CD4-positive, alpha-beta memory T cell (primary cell): ENCODE measurements at places on chromosomes 3 and 15. TPM values are rescaled to one million over a fixed set of nuclear protein-coding genes. Genes with fewer than 3 reads are reported as not detected.

DNA sequence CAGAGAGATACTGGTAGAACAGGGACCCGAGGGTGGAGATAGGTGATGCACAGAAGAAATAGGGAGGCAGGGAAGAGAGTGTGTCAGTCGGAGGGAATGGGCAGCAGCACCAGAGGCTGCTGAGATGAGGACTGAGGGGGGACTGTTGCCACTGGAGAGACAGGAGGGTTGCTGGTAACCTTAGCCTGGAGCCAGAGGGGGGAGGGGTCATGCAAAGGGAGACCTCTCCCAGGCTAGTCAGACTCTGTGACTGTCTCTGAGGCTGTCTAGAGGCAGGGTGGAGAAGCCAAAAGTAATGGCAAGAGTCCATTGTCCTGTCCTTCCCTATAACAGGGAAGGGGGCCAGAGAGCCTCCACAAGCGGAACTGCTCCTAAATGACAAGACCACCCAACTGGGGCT is 2.1 kb upstream of the DLEC1 start:
- peaks cover 43% of the 10 kb centered on the region for H3K4me1 ChIP-seq
- no peaks in the 10 kb centered on the region for H3K36me3 ChIP-seq
- peak overlapping the region; percentile 85 for H3K27ac ChIP-seq
- DNase-seq = no peak
- H3K4me3 ChIP-seq = no peak overlapping the region

DNA sequence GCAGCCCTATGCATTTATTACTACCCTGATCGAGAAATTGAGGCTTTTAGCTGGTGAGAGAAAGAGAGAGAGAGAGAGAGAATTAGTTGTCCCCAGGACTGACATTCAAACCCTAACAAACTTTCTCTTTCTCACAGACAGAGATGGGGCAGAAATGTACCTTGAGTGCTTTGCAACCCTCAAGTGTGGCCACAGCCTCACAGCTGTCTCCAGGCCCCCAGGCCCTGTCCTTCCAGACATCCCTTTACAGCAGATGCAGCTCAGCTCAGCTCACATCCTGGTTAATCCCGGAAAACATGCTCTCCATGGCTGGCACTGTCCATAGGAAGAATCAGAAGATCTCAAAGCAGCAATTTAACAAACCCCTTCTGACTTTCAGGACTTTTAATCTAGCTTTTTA is 67.6 kb downstream of the DCLK3 start:
- DNase-seq = no peak
- H3K36me3 ChIP-seq = no peaks in the 10 kb centered on the region
- H3K4me3 ChIP-seq = no peak overlapping the region
- H3K27ac ChIP-seq = no peak overlapping the region

DNA sequence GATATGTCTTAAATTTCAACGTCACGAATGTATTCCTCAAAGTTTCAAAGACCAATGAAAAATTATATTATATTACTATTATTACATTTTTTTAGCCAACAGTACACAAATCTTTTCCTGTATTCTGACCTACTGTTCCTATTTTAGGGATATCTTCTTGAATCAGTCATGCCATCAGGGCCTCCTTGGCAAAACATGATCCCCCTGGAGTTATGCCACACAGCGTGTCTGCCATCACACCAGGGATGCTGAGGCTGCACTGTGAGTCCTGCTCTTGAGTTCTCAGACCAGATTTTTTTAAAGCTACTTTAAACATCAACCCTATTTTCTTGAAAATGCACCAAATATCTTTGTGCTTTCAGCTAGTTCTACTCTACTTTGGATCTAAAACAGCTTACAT is 425.9 kb upstream of the ZNF385D start:
- DNase-seq = no peak
- H3K4me1 ChIP-seq = no peaks in the 10 kb centered on the region
- no peak overlapping the region for H3K27ac ChIP-seq
- H3K27me3 ChIP-seq = no peaks in the 10 kb centered on the region
- no peak overlapping the region for H3K4me3 ChIP-seq
- no peaks in the 10 kb centered on the region for H3K36me3 ChIP-seq

DNA sequence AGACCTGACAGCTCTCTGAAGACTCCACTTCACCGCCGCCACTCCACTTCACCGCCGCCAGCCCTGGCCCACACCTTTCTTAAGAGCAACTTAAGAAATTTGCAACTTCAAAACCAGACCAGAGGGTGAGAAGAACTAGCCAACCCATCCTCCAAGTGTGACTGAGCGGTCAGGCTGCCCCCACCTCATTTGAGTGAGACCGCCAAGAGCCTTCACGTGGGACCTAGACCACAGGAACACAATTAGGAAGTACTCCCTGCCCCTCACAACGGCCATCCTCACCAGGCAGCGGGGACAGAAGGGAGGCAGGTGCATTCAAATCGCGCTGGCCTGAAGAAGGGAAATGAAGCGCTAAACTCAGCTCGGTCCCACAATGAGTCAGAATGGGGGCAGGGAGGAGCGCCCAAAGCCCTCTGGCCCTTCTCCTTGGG is 156.8 kb upstream of the BCL6 start:
- H3K4me3 ChIP-seq = no peak overlapping the region
- H3K27ac ChIP-seq = no peak overlapping the region
- H3K36me3 ChIP-seq = no peaks in the 10 kb centered on the region
- DNase-seq = no peak
- H3K27me3 ChIP-seq = no peaks in the 10 kb centered on the region

GRCh38 chr3:65781594-65781993 is 257.1 kb downstream of the MAGI1 start:
- DNase-seq = no peak
- H3K4me3 ChIP-seq = no peak overlapping the region
- H3K4me1 ChIP-seq = no peaks in the 10 kb centered on the region
- H3K36me3 ChIP-seq = no peaks in the 10 kb centered on the region
- H3K27me3 ChIP-seq = no peaks in the 10 kb centered on the region

DNA sequence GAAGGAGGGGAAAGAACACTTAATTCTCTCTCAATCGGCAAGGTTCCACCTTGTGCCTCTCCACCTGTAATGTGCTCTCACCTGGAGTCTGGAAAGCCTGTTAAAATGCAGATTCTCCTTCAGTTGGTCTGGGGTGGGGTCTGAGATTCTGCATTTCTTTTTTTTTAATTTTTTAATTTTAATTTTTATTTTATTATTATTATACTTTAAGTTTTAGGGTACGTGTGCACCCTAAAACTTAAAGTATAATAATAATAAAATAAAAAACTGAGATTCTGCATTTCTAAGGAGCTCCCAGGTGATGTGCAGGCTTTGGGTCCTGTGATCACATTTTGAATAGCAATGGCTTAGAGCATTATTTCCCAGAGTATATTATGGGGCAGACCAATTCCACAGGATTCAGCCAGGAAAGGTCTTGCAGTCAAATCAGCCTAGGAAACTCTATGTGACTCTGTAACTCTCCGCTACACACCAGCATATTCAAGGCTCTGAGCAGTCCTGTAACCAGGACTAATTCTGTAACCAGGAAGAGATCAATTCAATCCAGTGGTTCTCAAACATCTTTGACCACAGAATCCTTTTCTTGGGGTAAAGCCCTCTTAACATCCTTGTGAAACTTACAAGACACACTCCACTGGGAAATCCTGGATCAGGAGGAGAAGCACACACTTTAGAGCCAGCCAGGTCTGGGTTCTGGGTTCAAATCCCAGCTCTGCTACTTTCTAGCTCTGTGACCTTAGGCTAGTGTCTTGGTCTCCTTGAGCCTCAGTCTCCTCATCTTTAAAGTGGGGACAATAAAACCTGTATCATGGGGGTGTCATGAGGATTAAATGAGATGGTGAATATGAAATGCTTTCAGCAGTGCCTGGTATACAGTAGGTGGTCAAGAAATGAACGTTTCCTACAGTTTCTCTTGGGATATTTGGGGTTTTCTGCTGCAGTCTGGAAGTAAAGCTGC is 62.3 kb upstream of the SEC13 start:
- no peak overlapping the region for H3K27ac ChIP-seq
- H3K4me1 ChIP-seq = no peaks in the 10 kb centered on the region
- no peak overlapping the region for H3K4me3 ChIP-seq
- H3K36me3 ChIP-seq = no peaks in the 10 kb centered on the region
- no peak for DNase-seq
- no peaks in the 10 kb centered on the region for H3K27me3 ChIP-seq

GRCh38 chr15:57609805-57610529 is 18.3 kb downstream of the MYZAP start:
- no peak overlapping the region for H3K4me3 ChIP-seq
- DNase-seq = no peak
- no peaks in the 10 kb centered on the region for H3K27me3 ChIP-seq
- H3K36me3 ChIP-seq = no peaks in the 10 kb centered on the region

- H3K27me3 ChIP-seq = no peaks in the 10 kb centered on the region
- no peak overlapping the region for H3K4me3 ChIP-seq
- no peak for DNase-seq
- no peaks in the 10 kb centered on the region for H3K36me3 ChIP-seq
- H3K27ac ChIP-seq = no peak overlapping the region
- no peaks in the 10 kb centered on the region for H3K4me1 ChIP-seq
These were observed 899.8 kb downstream of the FHIT start for GRCh38 chr3:60351481-60351880.

DNA sequence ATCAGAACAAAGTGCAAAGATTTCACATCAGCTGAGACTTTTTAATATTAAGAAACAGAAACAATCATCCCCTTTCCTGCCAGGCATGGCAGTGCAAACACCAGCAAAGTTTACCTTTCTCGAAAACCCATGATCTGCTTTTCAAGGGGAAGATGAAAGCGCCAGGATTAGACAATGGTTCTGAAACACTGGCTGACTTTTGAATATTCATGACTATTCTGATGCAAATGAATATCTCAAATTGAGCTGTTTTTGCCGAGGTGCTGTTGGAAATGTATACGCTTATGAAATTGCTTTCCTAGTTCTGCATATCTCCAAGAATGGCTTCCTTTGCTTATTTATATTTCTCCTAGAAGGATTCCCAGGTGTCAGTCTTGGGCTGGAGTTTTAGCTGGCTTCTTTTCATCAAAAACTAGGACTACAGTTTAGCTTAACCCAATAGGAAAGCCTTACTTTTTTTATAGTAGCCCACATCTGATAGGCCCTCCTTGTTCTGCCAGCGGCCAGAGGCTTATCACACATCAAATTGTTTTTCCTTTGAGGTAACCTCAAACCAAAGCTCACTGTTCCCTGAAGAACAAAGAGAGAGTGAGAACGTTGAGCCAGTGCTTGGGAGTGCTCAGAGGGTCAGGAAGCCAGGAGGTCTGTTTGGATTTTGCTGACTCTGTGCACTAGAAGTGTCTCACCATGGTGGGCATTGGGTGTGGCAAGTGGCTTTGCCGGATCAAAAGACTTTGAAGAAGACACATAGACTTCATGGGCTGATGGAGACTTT is 74.0 kb upstream of the PLCL2 start:
- peak; percentile 30 for DNase-seq
- peaks cover 16% of the 10 kb centered on the region for H3K4me1 ChIP-seq
- no peak overlapping the region for H3K4me3 ChIP-seq

DNA sequence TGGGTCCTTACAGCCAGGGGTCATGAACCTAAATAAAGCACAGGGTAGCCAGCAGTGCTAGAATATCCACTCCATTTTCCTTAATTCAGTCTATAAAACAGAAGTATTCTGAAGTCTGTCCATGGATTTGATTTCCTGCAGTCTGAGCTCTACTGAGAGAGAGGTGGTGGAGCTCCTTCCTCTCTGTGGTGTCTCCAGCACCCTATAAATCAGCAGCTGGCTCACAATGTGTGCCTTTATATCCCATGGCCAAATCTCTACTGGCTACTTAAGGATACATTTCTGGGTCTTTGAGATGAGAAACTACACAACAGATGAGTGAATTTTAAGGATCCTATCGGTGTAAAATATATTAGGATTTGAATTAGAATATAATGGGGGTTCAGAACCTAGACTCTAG is 339.9 kb upstream of the RBMS3 start:
- H3K27me3 ChIP-seq = no peaks in the 10 kb centered on the region
- H3K4me1 ChIP-seq = no peaks in the 10 kb centered on the region
- no peak overlapping the region for H3K4me3 ChIP-seq
- H3K27ac ChIP-seq = no peak overlapping the region

DNA sequence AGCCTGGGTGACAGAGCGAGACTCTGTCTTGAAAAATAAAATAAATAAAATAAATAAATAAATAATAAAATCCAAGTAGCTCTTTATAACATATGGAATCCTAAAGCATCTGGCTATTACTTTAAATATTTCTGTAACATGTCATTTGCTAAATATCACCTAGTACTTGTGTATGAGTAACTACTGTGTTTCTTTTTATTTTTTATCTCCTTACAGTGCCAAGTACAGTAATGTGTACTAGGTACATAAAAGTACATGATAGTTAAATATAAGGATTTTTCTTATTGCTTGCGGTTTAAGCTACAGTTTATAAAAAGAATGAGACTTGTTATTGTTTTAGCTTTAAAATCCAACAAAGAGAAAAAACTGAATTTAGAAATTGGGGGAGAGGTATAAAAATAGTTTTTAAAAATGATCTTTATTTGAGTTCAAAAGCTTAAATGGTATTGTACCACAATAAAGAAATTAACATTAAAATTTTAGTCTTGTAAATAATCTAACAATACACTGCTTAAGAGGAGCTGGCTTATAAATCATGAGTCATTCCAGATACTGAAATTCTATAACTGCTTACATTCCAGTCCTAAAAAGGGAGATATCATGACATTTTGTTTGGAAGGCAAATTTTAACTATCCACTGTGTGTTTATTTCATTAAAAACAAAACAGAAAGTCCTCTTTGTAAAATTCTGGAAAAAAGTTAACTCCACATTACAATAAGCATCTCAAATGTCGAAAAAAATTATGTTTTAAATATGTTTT is 73.1 kb downstream of the FGF7 start:
- H3K27ac ChIP-seq = no peak overlapping the region
- no peak overlapping the region for H3K4me3 ChIP-seq
- no peak for DNase-seq

GRCh38 chr15:90683876-90684275 is 33.3 kb upstream of the BLM start:
- no peak overlapping the region for H3K27ac ChIP-seq
- H3K4me3 ChIP-seq = no peak overlapping the region
- no peaks in the 10 kb centered on the region for H3K27me3 ChIP-seq
- no peak for DNase-seq
- H3K4me1 ChIP-seq = peaks cover 21% of the 10 kb centered on the region
- H3K36me3 ChIP-seq = no peaks in the 10 kb centered on the region

Gene ATP8B4
- 0.67 TPM for total RNA-seq

Gene ECT2
- 2.9 TPM for total RNA-seq

Gene CASR
- total RNA-seq = 0.03 TPM

Gene CKMT1B
- total RNA-seq = not detected

Gene PRR23A
- not detected for total RNA-seq

Gene HYAL1
- total RNA-seq = 0.50 TPM

Gene HACD2
- 29.5 TPM for total RNA-seq
